Progenitor cell of endocrine pancreas (in vitro differentiated cells): ENCODE measurements at places on chromosomes 7 and 10.
A peak's percentile ranks its signal among the peaks of the same experiment; 100 is the strongest.

DNA sequence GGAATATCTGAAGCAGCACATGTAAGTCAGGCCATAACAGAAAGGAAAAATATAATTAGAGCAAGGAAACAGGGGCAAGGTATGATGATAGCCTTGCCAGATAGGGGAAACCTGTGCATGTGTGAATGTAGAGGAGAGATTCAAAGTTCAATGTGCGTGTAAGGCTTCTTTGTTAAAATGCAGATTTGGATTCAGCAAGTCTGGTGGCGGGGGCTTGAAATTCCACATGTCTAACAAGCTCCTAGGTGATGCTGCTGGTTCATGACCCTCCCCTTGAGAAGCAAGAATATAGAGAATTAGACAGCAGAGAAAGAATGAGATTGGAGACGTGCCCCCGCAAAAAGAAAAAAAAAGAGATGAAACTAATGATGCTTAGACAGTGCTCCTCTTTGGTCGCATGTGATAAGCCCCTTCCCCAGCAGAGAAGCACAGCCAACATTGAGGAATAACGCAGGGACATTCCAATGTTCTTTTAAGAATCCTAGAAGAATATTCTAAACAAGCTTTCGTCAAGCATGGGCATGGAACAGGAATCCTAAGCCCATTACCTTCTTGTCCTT lies 21.1 kb upstream of the MACC1 start:
- no peak for DNase-seq

DNA sequence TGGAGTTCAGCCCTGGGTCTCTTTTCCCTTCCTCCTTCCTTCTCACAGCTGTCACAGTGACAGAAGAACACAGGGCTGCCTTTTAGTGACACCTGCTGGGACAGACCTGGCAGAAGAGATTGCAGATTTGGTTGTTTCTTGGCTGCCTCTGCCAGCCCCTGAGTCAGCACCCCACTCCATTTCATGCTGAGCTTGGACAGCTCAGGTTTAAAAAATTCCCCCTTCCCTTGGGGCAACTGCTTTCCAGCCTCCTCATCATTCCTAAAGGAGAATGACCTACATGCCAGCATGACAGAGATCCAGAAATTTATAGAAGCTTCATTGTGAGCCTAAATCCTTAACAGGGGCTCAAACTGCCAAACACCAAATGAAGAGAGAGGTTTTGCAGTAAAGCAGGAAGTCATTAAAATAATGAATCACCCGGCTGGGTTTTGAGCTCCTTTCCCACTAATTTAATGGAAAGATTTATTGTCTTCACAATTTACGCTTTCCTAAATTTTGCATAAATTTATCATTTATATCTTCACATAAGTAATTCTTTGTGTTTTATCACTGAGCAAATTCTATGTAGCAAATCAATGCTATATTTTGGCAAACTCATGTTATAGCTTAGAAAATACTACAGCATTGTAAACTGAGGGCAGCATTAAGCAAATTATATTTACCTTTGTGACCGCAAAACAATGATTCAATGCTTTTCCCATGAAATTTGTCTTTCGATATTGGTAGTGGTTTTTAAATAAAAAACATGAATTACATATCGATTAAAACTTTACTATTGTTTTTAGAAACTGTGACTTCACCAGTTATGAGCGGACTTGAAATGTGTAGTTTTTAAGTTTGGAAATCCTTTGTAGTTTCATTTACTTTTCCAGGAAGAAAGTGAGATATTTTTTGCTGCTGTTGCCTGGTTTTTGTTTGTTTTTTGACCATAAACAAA lies 399.5 kb upstream of the ANKRD30A start:
- peak; percentile 17 for DNase-seq

- DNase-seq = no peak
Observed at GRCh38 chr10:77157248-77158019, 480.2 kb downstream of the KCNMA1 start.

DNA sequence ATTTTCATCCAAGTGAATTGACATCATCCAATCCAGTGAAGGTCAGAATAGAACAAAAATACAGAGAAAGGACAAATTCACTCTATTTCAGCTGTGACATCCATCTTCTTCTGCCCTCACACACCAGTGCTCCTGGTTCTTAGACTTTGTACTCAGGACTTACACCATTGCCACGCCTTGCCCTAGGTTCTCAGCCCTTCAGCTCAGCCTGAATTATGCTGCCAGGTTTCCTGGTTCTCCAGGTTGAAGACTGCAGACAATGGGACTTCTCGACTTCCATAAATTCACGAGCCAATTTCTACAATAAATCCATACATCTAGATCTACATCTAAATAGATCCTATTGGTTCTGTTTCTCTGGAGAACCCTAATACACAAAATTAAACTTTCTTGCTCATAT lies 181.2 kb upstream of the KCND2 start:
- DNase-seq = no peak

DNA sequence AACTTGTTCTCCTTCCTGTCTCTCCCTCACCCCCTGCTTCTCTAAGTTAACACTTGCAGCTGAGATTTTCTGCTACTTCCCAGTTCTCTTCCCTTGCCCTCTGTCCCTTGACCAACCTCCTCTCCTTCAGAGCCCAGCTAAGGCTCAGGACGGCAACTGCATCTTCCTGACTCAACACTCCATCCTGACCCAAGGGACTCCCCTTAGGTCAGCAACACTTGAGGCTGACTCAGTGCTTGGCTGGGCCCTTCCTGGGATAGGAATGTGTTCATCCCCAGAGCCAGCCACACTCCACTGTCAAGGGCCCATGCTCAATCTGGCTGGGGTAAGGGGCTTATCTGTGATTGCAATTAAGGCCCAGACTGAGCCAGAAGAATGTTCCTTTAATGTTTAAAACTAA lies 3.4 kb downstream of the CALHM2 start:
- DNase-seq = no peak

GRCh38 chr7:41292487-41292886 lies 410.4 kb downstream of the INHBA start:
- DNase-seq = no peak

DNA sequence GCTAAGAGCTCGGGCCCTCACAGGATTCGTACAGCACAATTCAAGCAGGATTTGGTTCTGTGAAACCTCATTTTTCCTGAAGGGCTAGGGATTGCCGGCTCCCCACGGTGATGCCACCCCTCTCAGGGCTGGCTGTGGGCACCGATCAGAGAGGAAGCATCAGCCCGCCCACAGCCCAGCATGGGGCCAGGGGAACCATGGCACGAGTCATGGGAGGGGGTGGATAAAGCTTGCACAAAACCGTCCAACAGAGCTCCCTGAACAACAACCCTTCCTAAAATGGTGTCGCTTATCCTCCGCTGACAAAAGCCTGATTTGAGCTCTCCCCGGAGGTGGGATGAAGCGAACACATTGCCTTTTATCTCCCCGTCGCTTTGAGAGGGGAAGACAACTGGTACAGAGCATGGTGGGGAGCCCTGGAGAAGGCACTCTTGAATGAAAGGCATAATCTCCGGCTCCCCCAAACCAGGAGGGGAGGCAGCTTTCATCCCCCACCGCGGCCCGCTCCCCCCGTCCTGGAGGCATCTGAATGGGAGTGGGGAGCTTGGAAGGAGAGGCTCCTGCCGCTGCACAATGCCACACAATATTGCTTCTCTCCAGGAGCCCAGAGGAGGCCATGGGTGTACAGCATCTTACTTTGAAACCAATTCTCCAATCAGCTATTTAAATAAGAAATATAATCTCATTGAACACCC lies 144.0 kb downstream of the RPS24 start:
- no peak for DNase-seq

DNA sequence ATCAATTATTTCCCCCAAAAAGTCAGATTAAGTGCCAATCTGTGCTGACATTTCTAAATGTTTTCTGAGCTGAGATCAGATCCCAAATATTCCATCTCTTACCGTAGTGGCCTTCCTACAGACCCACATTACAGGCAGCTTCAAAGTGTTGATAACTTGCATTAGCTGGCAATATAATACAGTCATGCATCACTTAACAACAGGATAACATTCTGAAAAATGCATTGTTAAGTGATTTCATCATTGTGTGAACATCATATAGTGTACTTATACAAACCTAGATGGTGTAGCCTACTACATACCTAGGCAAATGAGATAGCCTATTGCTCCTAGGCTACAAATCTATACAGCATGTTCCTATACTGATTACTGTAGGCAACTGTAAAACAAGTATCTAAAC lies 22.4 kb downstream of the SLC25A13 start:
- no peak for DNase-seq

GRCh38 chr10:48923748-48924147 lies 15.9 kb downstream of the LRRC18 start:
- no peak for DNase-seq

DNA sequence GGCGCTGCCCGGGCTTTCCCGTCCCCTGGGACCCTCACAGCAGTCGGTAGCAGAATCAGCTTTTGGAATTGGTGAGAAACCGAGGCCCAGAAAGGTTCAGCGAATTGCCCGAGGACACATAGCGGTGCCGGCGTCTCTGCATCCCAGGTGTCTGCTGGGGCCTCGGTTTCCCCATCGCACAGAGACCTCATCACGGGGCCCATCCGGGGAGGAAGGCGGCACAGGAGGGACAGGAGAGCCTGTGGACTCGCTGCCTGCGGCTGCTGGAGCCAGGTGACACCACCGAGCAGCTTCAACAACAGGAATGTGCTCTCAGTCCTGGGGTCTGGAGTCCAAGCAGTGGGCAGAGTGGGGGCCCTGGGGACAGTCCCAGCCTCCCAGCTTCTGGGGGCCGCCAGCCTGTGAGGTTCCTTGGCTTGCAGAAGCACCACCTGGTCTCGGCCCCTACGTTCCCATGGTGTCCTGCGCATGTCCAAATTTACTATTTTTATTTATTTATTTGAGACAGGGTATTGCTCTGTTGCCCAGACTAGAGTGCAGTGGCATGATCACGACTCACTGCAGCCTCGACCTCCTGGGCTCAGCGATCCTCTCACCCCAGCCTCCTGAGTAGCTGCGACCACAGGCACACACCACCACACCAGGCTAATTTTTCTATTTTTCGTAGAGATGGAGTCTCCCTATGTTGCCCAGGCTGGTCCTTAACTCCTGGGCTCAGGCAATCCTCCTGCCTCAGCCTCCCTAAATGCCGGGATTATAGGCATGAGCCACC lies 539 bp upstream of the COX19 start:
- DNase-seq = no peak

GRCh38 chr7:49060743-49061142 lies 136.4 kb downstream of the CDC14C start:
- no peak for DNase-seq

DNA sequence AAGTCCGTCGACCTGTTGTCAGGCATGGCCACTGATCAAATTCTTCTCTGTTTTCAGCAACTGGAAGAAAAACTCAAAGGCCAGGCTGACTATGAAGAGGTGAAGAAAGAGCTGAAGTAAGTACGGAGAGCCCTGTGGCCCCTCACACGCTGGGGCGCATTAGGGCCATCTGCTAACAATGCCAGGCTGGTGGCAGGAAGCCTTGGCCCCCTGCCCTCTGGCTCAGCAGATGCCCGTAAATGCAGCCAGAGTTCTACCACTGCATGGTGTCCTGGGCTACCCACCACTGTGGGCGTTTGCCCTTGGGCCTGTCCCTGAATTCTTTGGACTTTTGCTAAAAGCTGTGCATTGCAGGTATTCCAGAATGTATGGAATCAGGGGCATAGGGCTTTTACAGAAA lies 96.9 kb upstream of the SH2B2 start:
- DNase-seq = no peak

DNA sequence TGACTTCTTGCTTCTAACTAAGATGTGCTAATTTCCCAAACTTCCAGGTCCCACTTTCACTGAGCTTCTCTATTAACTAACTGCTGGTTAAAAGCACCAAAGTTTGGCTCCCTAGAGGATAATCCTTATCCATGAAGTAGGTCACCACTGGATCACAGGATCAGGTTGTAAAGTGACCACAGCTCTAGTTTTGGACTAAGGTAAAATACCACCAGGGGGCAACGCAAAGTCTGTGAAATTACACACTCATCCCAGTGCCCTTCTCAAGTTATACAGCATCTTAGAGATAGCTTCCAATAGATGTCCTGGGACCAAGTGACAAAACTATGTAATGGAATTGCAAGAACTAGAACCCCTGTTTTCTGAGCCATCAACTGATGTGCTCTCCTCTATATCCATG lies 116.4 kb upstream of the ASAH2 start:
- DNase-seq = no peak

DNA sequence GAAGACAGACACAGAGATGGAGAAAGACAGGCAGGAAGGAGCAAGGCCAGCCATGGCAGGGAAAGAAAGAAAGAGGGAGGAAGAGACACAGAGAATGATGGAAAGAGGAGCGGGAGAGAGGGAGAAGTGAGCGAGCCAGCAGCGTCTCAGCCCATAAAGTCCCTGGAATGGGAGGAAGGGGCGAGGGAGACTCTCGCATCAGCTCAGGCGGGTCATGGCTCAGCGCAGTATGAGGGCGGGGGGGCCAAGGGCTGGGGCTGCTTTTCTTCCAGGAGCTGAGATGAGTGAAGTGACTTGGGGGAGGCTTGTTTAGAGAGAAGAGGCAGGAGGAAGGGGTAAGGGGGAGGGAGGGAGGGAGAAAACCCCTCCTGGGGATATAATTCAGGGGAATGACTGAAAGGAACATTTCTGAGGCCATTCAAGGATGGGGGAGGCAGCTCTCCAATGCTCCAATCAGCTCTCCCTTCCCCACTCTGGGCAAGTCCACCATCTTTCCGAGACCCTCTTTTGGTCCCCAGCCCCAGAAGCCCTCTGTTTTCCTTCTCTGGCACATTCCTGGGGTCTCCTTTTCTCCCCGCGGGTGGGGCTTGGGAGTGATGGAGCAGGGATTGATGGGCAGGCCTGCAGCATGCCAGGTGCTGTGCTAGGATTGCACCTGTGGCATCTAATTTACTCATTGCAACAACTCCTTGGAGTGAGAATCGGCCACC lies 87.9 kb downstream of the HIF1AN start:
- DNase-seq = no peak

DNA sequence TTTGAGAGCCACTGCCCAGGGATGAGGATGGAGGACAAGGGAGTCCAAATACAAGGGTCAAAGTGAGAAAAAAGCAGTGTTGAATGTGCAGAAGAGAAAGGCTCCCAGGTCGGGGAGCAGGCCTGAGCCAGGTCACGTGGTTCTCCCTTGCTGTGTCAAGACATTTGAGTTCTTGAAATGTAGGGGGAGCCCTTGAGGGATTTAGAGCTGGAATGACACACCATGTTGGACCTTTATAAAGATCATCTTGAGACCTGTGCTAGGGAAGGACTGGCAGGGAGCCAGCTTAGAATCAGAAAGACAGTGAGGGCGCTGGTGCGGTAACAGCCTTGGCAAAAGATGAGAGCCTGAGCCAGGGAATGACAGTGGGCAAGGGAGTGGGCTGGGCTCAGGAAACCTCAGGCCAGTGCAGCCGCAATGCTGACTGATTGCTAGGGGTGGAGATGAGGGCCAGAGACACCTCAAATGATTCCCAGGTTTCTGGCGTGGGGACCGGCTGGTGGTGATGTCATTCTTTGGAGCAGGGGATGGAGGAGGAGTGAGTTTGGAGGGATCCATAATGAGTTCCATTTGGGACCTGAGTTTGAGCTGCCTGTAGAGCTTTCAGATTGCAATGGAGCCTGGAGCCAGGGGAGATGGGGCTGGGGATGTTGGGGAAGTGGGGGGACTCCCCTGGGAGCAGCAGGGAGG lies 120.1 kb downstream of the PTPN20 start:
- no peak for DNase-seq
